Small intestine (tissue), 16 donors: ENCODE measurements at places on chromosomes 4 and X. TPM values are rescaled to one million over a fixed set of nuclear protein-coding genes. Genes with fewer than 3 reads are reported as not detected.

DNA sequence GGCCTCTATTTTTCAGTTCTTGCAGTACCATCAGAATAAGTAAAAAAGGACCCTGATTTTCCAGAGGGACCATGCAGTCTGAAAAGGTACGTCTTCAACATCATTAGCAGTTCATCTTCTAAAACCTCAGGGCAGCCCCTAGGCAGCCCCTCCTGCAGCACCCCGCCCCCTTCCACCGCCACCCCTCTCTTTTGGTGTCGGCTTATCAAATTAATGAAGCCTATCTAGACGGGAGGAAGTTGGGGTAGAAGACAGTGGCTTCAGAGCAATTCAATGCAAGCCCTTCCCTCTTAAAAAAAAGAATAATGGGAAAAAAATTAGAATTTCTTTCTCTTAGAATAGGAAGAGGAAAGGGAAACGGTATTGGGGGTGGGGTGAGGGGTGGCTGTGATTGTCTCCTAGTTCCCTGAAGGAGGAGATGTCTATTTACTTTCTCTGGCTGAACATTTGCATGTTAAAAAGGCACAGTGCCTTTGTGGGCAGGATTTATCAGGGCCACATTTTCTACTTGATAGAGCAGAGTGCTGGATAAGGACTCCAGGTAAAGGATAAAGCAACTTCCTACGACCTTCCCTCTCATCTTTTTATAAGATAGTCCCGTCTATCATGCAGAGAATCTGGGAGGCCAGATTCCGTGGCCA lies 159.4 kb downstream of the MGST2 start:
- no peak overlapping the region for H3K4me3 ChIP-seq
- no peak for DNase-seq
- no peak overlapping the region for H3K27ac ChIP-seq
- no peaks in the 10 kb centered on the region for H3K27me3 ChIP-seq

GRCh38 chr4:76311896-76312331 lies 5.4 kb downstream of the STBD1 start:
- H3K27ac ChIP-seq: no peak overlapping the region
- peaks cover 10% of the 10 kb centered on the region for H3K36me3 ChIP-seq
- H3K4me1 ChIP-seq: peaks cover 35% of the 10 kb centered on the region
- H3K27me3 ChIP-seq: no peaks in the 10 kb centered on the region

Gene RADX
- polyA plus RNA-seq: 8.8 TPM

DNA sequence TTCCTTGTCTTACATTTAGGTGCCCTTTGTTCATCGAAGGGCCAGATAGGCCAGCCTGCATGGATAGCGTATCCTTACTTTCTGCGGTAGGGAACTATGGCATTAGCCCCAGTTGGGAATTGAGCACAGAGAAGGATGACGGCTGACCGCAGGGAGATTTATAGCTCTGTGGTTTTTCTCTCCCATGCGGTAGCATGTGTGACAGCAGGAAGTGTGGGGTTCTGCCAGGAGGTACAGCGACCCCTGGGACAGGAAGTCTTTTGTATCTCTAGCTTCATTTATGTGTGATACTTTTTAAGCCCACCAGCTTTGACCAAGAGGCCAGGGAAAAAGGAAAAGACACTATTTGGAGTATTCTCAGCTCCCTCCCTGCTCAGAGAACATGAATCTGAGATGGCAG lies 33.1 kb downstream of the GAB3 start:
- no peaks in the 10 kb centered on the region for H3K27me3 ChIP-seq
- H3K4me3 ChIP-seq: no peak overlapping the region
- no peaks in the 10 kb centered on the region for H3K36me3 ChIP-seq
- H3K27ac ChIP-seq: no peak overlapping the region
- peak; percentile 18 for DNase-seq

DNA sequence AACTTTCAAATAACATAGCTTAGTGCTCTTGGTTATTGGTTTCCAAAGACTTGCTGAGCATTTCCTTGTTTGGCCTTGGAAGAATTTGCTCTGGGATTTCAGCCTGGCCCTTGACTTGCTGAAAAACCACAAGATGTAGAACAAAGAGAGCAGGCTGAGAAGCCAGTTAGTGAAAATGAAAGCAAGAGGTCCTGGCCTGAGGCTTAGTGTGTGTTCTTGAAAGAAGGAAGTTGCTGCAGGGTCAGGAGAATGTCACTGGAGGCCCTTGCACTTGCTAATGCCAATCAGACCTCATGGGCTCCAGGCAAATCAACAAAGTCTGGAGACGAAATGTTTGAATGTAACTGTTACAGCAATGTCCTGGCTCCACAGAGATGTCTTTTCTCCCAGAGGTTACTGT lies 79.4 kb downstream of the SYNPO2 start:
- peak overlapping the region; percentile 69 for H3K27ac ChIP-seq
- H3K4me3 ChIP-seq: no peak overlapping the region
- H3K27me3 ChIP-seq: no peaks in the 10 kb centered on the region
- H3K36me3 ChIP-seq: no peaks in the 10 kb centered on the region

GRCh38 chr4:169032194-169032593 lies 22.1 kb upstream of the CBR4 start:
- DNase-seq: no peak
- no peaks in the 10 kb centered on the region for H3K4me1 ChIP-seq
- no peak overlapping the region for H3K27ac ChIP-seq
- H3K36me3 ChIP-seq: no peaks in the 10 kb centered on the region
- H3K27me3 ChIP-seq: no peaks in the 10 kb centered on the region

Gene LEF1
- polyA plus RNA-seq: 5.2 TPM

Gene FAM241A
- polyA plus RNA-seq: 0.86 TPM

Gene CHRNA9
- not detected for polyA plus RNA-seq

GRCh38 chrX:6472652-6473342 lies 62.1 kb downstream of the VCX3A start:
- no peak overlapping the region for H3K4me3 ChIP-seq
- DNase-seq: no peak
- H3K4me1 ChIP-seq: no peaks in the 10 kb centered on the region
- H3K27me3 ChIP-seq: no peaks in the 10 kb centered on the region

Gene DMRTC1
- polyA plus RNA-seq: not detected

DNA sequence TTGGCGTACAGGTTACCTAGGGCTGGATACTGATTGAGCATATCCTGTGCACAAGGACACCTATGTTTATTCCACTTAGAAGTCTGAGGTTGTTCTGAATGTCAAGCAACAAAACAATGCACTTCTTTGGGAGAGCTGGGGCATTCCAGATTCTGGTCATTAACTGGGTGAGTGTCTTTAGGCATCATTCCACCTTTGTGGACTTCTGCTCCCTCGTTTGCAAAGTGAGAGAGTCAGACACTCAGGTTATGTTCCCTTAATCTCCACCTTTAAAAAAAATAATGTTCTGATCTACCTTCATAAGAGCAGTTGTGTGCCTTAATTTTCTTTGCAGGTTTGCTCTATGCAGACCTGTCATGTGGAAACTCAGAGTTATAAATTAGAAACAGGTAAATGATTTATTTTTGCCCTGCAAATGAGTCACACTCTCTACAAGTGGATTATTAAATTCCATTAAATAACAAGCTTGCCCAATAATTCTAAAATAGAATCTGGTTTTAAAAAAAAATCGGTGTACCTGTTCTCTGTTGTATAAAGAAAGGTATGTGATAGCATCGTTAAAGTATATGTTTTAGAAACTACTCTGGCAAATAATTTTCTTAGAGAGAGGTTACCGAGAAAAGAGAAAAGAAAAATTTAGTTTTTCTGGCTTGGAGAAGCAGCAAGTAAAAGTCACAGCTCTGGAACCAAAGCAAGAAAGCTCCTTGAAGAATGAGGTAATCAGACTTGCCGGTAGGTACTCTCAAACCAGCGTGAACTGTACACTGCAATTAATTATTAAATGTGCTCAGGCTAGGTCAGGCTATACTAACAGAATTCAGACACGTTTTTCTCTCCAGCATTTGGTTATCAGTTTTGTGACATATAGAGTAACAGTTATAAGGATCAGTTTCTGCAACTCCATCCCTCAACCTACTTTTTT lies 93.2 kb downstream of the SORBS2 start:
- H3K4me3 ChIP-seq: no peak overlapping the region
- H3K36me3 ChIP-seq: peaks cover 2% of the 10 kb centered on the region
- H3K4me1 ChIP-seq: no peaks in the 10 kb centered on the region
- no peak for DNase-seq
- H3K27me3 ChIP-seq: no peaks in the 10 kb centered on the region

GRCh38 chr4:188154668-188155405 lies 15.6 kb downstream of the TRIML1 start:
- H3K4me3 ChIP-seq: no peak overlapping the region
- H3K27ac ChIP-seq: no peak overlapping the region
- H3K27me3 ChIP-seq: no peaks in the 10 kb centered on the region
- no peaks in the 10 kb centered on the region for H3K36me3 ChIP-seq
- no peaks in the 10 kb centered on the region for H3K4me1 ChIP-seq

GRCh38 chr4:4639370-4639769 lies 97.5 kb upstream of the STX18 start:
- no peaks in the 10 kb centered on the region for H3K27me3 ChIP-seq
- no peak for DNase-seq
- H3K36me3 ChIP-seq: no peaks in the 10 kb centered on the region
- H3K4me1 ChIP-seq: no peaks in the 10 kb centered on the region
- H3K27ac ChIP-seq: no peak overlapping the region

DNA sequence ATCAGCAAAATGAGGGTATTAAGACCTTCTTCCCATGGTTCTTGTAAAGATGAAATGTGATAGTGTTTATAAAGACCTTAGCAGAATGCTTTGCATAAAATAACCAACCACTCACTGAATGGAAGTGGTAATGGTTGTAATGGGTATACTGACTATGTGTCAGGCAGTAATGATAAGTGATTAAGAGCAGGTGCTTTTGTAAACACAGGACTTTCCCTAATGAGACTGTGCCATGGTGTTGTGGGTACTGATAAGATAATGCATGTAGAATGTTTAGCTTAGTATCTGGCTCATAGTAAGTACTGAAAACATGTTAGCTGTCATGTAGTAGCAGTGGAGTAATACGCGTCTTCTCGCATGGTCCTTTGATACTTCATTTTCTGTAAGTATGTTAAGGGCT lies 6.9 kb downstream of the LSM6 start:
- H3K36me3 ChIP-seq: peaks cover 4% of the 10 kb centered on the region
- DNase-seq: peak; percentile 23
- H3K27ac ChIP-seq: no peak overlapping the region
- H3K4me3 ChIP-seq: no peak overlapping the region

DNA sequence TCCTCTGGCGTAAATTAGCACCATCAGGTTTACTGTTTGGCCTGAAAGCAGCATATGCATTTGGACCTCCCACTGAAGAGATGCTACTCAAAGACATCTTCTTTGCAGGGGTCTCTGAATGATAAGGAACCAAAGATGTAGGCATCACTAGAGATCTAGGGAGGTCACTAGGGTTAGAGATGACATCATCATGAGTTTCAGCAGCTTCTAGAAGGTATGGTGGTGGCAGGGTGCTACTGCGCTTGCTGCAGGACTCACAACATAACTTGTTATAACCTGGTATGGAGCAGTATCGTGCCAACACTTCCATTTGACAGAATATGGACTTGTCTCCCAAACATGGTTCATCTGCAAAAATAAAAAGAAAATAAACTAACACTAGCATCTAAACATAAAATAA lies 251.6 kb downstream of the NPFFR2 start:
- no peaks in the 10 kb centered on the region for H3K36me3 ChIP-seq
- H3K27ac ChIP-seq: no peak overlapping the region
- H3K4me3 ChIP-seq: no peak overlapping the region

DNA sequence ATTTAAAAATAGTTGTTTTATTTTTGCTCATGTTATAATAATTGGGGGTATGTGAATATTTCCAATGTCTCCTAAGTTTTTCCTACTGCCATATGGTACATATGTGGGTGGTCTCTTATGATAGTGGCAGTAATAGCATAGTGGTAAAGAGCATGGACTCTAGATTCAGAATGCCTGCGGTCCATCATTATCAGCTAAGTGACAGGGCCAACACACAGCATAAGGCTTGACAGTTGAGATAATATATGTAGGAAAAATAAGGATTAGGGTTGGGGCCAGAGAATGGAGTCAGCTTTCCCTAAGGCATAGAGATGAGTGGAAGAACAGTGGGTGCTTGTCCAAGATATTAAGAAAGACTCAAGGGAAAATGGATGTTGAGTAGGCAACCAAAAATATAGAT lies 2707.5 kb downstream of the PCDH7 start:
- H3K4me1 ChIP-seq: no peaks in the 10 kb centered on the region
- H3K27me3 ChIP-seq: no peaks in the 10 kb centered on the region
- no peaks in the 10 kb centered on the region for H3K36me3 ChIP-seq
- no peak overlapping the region for H3K4me3 ChIP-seq

- no peaks in the 10 kb centered on the region for H3K36me3 ChIP-seq
- H3K4me1 ChIP-seq: no peaks in the 10 kb centered on the region
- H3K4me3 ChIP-seq: no peak overlapping the region
- H3K27me3 ChIP-seq: no peaks in the 10 kb centered on the region
- no peak overlapping the region for H3K27ac ChIP-seq
- peak; percentile 22 for DNase-seq
Measured at GRCh38 chrX:46642145-46642544, 68.6 kb downstream of the CHST7 start.

Gene SLC4A4
- 14.8 TPM for polyA plus RNA-seq

Gene VEGFC
- polyA plus RNA-seq: 4.3 TPM

DNA sequence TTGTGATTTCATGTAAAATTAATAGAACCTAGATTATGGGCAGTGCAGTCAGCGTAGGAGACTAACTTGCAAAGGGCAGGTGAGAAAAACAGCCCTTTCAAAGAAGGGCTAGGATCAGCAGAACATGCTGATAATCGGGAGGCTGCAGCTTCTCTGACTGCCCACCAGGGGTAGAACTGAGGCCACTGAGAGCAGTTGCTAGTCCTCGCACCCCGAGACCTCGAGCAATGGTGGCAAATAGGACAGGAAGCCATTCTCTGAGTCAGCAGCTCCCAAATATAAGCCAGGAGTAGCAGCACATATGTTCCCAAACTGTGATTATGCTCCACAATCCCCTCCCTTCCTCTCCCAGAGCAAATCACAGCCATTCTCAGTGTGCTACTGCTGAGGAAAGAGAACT lies 186.5 kb downstream of the MSL3 start:
- no peaks in the 10 kb centered on the region for H3K36me3 ChIP-seq
- no peak overlapping the region for H3K27ac ChIP-seq
- no peak overlapping the region for H3K4me3 ChIP-seq
- no peaks in the 10 kb centered on the region for H3K27me3 ChIP-seq
- no peak for DNase-seq
- no peaks in the 10 kb centered on the region for H3K4me1 ChIP-seq

GRCh38 chr4:132240081-132240480 lies 909.0 kb upstream of the PCDH10 start:
- no peak overlapping the region for H3K4me3 ChIP-seq
- H3K4me1 ChIP-seq: no peaks in the 10 kb centered on the region
- DNase-seq: no peak
- H3K27me3 ChIP-seq: no peaks in the 10 kb centered on the region
- no peak overlapping the region for H3K27ac ChIP-seq
- H3K36me3 ChIP-seq: no peaks in the 10 kb centered on the region

DNA sequence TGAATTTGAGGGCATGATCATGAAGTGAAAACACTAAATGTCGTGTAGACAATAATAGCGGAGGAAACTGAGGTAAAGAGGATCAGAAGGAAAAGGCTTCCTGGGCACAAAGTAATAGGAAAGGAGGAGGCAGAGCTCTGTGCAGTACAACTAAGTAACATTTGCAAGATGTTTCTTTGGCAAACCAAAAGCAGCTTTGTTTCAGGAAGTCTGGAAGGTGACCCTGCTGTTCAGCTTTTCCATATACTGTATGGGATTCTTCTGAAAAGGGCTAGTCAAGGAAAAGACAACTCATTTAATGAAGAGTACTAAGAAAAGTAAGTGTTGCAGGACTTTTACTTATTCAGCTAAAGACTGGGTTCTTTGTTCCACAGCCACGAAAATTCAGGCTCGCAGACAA lies 463.1 kb downstream of the PCDH7 start:
- no peak for DNase-seq

- no peak overlapping the region for H3K27ac ChIP-seq
- DNase-seq: no peak
- no peaks in the 10 kb centered on the region for H3K4me1 ChIP-seq
- H3K27me3 ChIP-seq: no peaks in the 10 kb centered on the region
Measured at GRCh38 chr4:106038012-106038411, 142.7 kb downstream of the NPNT start.
